ENCODE measurements at places on chromosomes 1 and 21. TPM values are rescaled to one million over a fixed set of nuclear protein-coding genes. Genes with fewer than 3 reads are reported as not detected.

Gene C1orf146
- polyA plus RNA-seq, result not detected

Gene ACTN2
- polyA plus RNA-seq, result not detected

Gene CFAP126
- polyA plus RNA-seq, result not detected

Gene ANKRD34A
- 0.66 TPM for polyA plus RNA-seq

Gene LDLRAD2
- not detected for polyA plus RNA-seq

Gene C1orf87
- not detected for polyA plus RNA-seq

Gene SPRR2F
- not detected for polyA plus RNA-seq

Gene CIART
- 14.5 TPM for polyA plus RNA-seq

Gene LRRC53
- not detected for polyA plus RNA-seq

Data from keratinocyte (primary cell).